ENCODE measurements at places on chromosomes 7 and 10.

DNA sequence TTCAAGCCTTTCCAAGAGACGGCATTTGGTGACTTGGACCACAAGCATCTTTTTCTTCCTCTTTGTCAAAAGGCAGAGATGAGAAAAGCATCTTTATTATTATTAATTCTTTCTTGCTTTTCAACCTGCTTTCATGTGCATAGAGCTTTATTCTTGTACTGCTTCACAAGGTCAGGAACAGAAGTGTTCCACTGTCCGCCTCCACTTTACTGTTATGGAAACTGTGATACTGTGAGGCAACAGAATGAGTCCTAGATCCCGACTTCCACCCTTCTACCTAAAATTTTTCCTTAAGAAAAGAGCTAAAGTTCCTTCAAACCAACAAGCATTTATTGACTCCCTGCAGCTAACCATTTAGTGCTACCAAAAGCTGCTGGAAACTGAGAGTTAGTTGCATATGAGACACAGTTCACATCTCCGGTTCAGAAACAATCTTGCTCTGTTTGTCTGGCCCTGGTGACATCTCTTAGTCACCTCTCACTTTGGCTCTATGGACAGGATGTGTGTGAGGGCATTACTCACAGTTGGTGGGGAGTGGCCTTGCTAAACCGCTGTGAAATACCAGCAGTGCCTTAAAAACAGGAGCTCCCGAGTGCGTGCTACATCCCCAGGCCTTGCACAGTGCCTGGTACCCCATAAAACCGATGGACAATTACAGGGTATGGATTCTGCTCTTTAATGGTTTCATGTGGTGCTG, 77.1 kb upstream of the TRIL start:
- no peak for DNase-seq

DNA sequence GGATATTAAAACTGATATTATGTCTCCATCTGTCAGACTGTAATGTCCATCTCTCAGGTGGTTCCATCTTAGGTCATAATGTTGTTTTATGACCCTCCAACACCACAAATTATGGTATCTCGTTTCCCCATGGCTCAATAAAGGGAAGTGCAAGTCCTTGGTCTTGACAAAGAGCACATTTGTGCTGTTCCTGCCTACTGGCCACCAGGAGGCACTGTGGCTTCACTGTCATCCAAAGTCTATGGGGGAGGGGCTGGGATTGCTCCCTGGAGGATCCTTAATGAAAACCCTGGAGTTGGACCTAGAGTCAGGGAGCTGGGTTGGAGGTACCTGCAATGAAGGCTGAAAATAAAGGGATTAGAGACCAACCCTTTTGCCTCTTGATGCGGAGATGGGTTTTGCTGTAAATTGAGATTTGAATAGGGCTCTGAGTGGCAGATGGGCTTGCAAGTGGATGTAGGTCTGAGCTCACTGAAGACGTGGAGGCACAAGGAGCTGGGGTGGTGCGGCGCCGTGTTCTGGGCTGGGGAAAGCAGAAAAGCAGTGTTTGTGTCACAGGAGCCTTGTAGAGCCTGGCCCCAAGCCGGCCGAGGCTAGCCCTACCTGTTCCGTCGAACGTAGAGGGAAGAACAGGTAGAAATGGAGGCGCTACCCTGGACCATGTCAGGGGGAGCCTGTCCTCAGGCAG, 180.5 kb upstream of the PRSS58 start:
- DNase-seq, result no peak

DNA sequence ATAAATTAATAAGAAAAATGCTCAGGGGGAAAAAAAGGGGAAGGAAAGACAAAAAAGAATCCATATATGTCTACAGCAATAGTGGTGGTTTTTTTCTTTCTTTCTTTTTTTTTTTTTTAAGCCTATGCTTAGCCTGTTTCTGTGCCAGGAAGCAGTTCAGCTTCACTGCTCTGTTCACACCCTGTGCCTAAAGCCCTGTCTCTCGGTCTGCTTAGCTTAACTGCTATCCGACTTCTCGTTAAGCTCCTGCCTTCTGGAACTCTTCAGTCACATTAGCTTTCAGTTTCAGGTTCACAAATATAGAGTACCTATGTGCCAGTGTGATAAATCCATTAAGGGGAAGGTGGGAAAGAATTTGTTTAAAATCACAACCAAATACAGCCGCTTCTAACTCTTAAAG, 26.5 kb upstream of the NRG3 start:
- no peak for DNase-seq

- no peak for DNase-seq
Measured at GRCh38 chr10:11782793-11783557, 40.2 kb upstream of the PROSER2 start.

- DNase-seq, result peak; percentile 86
Measured at GRCh38 chr10:21497177-21497807, 28.2 kb downstream of the SKIDA1 start.

- DNase-seq, result no peak
Measured at GRCh38 chr7:25037325-25037724, 57.3 kb upstream of the OSBPL3 start.

- DNase-seq, result no peak
Measured at GRCh38 chr7:101779267-101779666, 38.2 kb upstream of the CUX1 start.

GRCh38 chr7:82745117-82745516, 301.5 kb upstream of the CACNA2D1 start:
- no peak for DNase-seq

DNA sequence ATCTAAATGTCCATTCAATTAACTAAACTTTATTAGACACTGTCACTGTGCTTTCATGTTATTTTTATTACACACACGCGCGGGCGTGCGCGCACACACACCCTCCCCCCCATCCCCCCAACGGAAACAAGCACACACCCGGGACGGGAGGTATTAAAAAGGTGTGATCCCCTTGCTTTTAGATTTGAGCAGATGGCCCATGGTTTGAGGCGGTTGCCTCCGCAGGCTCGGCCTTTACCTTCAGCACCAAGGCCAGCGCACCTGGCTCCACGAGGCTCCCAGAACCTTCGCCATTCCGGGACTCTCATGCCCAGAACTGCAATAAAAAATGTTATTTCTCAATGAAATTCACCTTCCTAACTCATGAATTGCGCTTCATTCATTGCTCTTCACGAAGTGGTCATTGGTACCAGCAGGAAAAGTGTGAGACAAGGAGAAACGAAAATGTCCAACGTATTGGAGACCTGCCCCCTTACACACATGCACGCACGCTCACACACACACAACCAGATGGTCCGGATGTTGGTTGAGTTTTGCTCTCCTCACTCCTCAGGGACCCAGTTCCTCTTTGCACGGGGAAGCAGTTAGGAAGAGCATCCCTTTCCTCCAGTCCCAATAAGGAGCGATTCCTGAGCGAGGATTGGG, 20.8 kb upstream of the PTF1A start:
- no peak for DNase-seq
